NCI-H146 (cell line): ENCODE measurements at places on chromosomes 16 and 17.

DNA sequence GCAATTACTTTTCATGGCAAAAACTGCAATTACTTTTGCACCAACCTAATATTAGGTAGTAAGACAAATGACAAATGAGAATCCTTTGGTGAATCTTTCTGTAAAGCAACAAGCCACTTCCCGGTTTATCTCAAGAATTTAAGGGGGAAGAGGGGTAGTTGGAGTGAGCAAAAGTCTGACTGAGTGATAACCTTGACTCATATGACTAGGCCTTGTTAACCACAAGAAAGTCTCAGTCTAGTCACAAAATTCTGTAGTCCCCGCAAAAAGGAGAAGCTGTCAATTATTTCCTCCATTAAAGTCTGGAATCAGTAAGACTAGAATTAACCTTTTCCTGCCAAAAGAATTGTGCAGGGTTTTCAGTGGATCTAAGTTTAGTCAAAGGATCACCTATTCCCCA is 72.2 kb upstream of the GNAO1 start:
- no peak for DNase-seq

GRCh38 chr17:40850293-40850972 is 16.6 kb downstream of the KRT12 start:
- no peak for DNase-seq

GRCh38 chr16:4371357-4372000 is at the start of gene VASN:
Gene VASN (plus strand): TSS chr16:4371848. CDS start chr16:4380878, 9,030 bp downstream.
- DNase-seq, result peak; percentile 60

DNA sequence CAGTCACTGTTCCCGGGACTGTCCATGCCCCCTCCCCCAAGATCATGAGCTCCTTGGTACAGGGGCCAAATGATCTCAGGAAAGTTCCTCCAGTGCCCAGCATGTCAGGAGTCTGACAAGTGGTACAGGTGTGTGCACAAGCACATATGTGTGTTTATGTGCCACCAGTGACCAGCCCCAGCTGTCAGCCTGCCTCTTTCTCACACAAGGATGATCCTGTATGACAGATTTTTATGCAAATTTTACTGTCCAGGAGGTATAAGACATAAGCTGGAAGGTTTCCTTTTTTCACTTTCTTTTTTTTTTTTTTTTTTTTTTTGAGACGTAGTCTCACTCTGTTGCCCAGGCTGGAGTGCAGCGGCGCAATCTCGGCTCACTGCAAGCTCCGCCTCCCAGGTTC is 31.4 kb upstream of the GFOD2 start:
- DNase-seq, result no peak

GRCh38 chr17:15742051-15742795 is 10.1 kb downstream of the TBC1D26 start:
- no peak for DNase-seq

- DNase-seq, result no peak
These were observed 168.7 kb upstream of the C17orf78 start for GRCh38 chr17:37207103-37207502.

DNA sequence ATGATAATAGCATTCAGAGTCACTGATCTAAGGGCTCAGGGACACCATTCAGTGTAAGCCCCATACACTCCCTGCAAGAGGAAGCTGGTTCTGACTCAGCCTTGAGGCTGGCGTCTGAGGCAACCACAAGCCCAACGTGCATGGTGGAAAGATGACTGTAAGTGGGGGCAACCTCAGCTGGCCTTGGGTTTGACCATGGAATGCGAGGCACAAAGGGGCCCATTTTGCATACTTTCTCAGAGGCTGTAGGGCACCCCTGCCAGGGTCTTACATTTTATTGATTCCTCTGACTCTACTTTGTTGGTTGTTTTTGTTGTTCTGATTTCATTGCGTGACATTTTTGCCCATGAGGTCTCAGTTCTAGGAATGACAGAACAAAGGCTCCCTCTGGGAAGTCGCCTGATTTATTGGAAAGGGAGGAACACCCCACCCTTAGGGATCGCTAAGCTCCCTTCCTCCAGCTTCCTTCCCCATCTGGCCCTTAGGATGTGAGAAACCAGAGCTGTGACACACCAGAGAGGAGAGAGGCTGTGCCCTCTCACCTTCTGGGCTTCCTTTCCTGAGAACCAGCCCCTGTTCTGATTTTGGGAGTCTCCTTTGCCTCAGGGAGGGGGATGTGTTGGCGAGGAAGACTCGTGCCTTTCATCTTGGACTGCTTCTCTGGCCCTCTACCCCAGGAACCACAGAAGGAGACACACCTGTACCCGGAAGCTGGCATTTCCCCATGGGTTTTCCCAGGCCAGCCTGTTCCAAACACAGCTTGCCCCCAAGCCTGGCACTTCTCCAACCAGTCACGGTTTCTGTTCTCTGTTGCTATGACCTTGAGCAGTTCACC is 5.6 kb upstream of the CIITA start:
- no peak for DNase-seq

- DNase-seq, result peak; percentile 77
These were observed 70.6 kb upstream of the CLEC3A start for GRCh38 chr16:77951788-77952187.

DNA sequence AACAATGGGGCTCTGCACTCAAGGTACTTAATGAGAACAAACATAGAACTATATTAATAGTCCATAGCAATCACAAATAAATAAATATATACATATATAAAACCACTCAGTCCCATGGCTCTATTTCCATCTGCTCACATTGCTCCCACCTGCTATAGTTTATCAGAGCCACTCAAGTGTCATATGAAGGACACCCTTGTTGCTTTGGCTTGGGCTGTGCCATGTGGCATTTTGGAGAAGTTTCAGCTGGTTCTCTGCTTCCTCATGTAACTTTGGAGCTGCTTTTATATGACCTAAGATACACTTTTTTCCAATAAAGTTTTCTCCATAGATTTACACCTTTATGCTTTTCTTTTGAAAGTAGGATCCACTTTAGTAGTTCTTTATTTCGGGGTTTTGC is 126.4 kb downstream of the KCNJ2 start:
- DNase-seq, result no peak

GRCh38 chr17:1896243-1897104 is 66.7 kb downstream of the RPA1 start:
- DNase-seq, result no peak

GRCh38 chr16:88403794-88404581 is 21.2 kb downstream of the ZNF469 start:
- no peak for DNase-seq

- DNase-seq, result no peak
These were observed 341.9 kb upstream of the CDH11 start for GRCh38 chr16:65463652-65464260.

- DNase-seq, result no peak
These were observed 16.5 kb downstream of the KATNIP start for GRCh38 chr16:27566417-27566816.

DNA sequence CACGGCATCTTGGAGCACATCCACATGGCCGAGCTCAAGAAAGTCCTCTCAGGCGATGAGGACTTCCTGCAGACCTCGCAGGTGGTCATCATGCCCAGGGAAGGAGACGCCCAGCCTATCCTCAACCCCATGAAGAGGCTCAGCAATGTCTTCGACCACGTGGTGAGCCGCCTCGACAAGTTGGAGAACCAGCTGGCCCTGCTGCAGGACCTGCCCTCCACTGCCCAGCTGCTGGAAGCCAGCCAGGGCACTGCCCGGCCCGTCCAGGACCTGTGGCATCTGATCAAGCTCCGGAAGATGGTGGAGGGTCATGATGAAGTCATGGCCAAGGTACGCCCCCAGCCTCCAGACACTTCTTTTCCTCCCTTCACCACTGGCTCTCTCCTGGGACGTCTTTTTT is 440 bp downstream of the C16orf96 start:
- no peak for DNase-seq

DNA sequence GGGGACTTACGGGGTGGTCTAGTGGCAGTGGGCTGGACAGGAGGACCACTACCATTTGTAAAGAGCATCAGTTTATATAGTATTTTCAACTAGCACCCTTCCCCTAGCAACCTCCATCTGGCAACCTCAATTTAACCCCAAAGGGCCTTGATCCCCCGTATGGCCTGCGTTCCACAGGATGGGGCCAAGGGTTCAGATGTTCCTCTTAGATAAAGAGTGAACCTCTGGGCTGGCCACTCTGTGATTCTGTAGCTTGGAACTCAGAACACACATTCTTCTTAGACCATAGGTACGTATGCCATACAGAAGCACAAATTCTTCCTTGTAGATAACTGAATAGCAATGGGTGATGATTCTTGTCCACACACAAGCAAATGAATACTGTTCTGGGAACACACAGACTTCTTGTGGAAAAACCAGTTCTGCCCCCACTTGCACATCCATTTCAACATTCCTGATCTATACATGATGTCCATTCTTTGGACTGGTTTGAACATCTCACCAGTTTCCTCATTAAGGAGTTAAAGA is 1.9 kb upstream of the GGA2 start:
- DNase-seq, result no peak

DNA sequence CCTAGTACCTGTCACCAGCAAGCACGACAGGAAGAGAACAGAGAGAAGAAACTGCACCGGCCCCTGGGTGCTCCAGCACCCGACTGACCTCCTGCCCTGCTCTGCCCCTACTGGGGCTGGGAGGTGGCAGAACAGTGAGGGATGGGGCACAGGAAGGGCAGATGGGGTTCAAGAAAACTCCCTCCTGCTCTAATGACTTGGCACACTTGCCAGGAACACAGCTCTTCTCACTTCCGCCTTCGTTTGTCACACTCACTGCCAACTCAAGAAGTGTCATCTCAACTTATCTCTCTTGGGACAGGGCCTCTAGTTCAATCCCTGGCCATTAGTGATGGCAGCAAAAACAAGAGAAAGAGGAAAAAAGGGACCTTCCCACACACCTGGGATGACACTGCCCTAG is 42.7 kb upstream of the ICAM2 start:
- no peak for DNase-seq

DNA sequence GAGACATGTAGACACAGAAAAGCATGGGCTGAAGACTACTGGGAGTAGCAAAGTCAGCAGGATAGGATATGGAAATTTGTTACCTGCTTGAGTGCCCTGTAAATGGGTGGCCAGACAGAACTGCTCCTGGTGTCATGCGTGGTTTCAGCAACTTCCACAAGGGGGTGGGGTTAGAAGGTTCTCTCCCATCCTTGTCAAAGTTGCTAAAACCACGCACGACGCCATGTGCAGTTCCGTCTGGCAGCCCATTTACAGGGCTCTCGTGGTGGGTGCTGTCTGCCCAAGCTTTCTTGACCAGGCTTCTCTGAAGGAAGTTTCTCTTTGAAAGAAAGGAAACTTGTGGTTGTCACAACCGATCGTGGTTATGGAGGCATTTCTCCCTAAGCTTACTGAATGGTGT is 6.9 kb upstream of the DBNDD1 start:
- no peak for DNase-seq

GRCh38 chr17:50944902-50945720 is 79.0 kb upstream of the TOB1 start:
- DNase-seq, result no peak
